ENCODE measurements at places on chromosomes 11 and 22. TPM values are rescaled to one million over a fixed set of nuclear protein-coding genes. Genes with fewer than 3 reads are reported as not detected.

- no peak for DNase-seq
Measured at GRCh38 chr11:115471367-115471766, 32.8 kb downstream of the CADM1 start.

- DNase-seq = no peak
Measured at GRCh38 chr11:11970556-11970955, 37.9 kb downstream of the DKK3 start.

GRCh38 chr11:116261606-116262005 is 511.2 kb downstream of the BUD13 start:
- no peak for DNase-seq

GRCh38 chr11:10857459-10857708 is 469 bp downstream of the ZBED5 start:
- DNase-seq = no peak

DNA sequence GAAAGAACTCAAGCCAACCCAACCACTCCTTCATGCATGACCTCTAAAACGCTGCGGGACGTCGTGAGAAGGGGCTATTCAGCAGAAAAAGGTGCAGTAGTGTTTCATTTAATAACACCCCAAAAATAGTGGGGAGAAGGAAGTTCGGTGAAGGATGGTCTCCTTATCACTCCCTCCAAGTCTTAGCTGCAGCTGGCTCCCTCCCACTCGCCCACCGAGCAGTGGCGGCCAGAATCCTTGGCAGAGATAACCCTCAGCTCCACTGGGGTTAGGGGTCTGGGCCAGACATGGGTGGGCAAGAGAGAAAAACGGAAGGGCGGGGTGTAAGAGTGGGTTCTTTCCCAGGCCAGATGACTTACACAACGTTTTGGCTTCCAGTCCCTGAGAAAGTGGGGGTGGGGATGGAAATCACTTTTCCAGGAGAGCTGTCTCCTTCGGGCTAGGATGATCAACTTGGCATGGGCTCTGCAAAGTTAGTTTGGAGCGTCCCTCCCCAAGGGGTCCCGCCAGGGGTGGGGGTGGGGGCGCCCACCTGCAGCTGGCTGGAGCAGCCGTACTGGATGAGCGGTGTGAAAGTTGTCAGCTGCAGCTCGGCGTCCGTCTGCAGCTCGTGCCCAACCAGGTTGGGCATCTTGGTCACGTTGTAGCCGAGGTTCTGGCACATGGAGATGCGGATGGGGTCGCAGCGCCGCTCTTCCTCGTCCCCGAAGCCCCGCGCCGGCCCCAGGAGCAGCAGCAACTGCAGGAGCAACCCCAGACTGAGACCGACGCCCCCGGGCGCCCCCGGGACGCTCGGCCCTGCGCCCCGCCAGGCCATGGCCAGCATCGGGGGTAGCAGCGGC is 705 bp downstream of the FZD4 start:
- DNase-seq = peak; percentile 27

GRCh38 chr11:93814966-93815633 is 31.0 kb downstream of the MED17 start:
- no peak for DNase-seq

CD3D gene
- 0.79 TPM for total RNA-seq

RIMBP3B gene
- 0.49 TPM for total RNA-seq

DNA sequence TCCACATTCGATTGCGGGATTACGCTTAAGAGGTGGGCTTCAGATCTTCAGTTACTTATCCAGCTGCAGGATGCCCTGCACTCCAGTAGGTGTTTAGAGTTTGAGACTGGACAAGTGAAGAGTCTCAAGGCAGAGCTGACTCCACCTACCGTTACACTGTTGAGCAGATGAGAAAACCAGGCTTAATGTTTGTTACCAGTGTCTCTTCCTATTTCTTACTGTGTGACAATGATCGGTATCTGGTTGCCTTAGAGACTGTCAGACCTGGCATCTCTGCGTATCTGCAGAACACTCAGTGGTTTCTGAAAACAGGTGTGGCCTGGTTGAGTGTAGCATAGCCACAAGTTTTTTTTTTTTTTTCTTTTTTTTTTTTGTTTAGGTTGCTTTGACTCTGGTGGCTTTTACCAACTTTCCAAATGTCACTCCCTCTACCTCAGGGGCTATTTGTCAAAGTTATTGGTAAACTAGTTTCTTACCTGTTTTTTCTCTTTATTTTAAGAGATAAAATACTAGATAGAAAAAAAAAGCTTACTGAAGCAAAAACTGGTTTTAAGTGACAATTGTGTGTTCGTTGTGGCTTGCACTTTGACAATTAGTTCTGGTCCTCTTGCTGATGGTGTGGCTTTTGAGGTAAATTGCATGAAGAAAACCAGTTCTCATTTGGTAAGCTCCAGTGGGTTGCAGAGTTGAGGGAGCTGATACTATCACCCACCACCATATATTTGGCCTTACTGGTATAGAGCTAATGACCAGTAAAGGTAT is 284.8 kb downstream of the ETS1 start:
- peak; percentile 82 for DNase-seq

DNA sequence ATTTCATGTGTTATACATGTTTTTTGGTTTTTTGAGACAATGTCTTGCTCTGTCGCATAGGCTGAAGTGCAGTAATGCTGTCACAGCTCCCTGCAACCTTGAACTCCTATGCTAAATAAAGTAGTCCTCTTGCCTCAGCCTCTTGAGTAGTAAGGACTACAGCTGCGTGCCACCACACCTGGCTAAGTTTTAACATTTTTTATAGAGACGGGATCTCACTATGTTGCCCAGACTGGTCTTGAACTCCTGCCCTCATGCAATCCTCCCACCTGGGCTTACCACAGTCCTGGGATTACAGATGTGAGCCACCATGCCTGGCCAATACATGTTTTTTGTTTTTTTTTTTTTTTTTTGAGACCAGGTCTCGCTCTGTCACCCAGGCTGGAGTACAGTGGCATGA is 33.9 kb downstream of the SWAP70 start:
- DNase-seq = no peak

GRCh38 chr11:81674211-81674610 is 1059.5 kb downstream of the FAM181B start:
- DNase-seq = no peak

PRDX5 gene
- total RNA-seq = 50.4 TPM

DNA sequence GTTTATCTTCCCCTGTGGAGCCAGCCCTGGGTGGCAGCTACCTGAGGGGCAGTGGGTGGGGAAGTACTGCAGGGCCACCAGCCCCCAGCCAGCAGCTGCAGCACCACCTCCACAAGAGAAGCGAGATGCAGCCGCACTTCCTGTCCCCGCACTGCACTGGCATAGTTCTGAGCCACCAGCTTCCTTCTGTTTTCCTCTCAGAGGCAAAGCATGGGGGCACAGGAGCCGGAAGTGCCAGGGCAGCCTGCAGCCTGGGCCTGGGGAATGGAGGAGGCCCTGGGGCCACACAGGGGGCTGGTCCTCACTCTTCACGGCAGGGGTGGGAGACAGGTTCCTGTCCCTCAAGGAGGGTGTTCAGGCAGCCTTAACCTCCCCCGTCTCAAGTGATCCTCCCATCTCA is 11.9 kb upstream of the SH3BP1 start:
- peak; percentile 73 for DNase-seq

FAM83F gene
- 0.10 TPM for total RNA-seq

- peak; percentile 53 for DNase-seq
Measured at GRCh38 chr11:119533921-119534736, 111.2 kb upstream of the THY1 start.

MAPK8IP2 gene
- 0.39 TPM for total RNA-seq

CCDC86 gene
- total RNA-seq = 10.5 TPM

GRCh38 chr11:44629732-44630345 is 64.4 kb downstream of the CD82 start:
- no peak for DNase-seq

DNA sequence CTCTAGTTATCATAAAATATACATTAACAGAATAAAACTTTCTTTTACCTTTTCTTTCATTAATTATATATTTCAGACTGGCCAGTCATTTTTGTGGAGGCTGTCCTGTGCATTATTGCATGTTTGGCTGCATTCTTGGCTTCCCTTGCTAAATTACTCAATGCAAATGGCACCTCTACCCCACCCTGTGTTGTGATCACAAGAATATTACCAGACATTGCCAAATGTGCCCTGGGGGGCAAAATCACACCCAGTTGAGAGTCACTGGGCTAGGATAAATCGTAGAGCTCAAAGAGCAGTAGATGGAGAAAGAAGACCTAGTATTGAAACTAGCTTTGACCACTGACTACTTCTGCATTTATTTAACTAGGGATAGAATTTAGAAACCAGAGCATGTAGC is 1257.8 kb upstream of the TENM4 start:
- DNase-seq = no peak

- DNase-seq = peak; percentile 40
Measured at GRCh38 chr11:123103326-123103980, 41.5 kb upstream of the HSPA8 start.

DNA sequence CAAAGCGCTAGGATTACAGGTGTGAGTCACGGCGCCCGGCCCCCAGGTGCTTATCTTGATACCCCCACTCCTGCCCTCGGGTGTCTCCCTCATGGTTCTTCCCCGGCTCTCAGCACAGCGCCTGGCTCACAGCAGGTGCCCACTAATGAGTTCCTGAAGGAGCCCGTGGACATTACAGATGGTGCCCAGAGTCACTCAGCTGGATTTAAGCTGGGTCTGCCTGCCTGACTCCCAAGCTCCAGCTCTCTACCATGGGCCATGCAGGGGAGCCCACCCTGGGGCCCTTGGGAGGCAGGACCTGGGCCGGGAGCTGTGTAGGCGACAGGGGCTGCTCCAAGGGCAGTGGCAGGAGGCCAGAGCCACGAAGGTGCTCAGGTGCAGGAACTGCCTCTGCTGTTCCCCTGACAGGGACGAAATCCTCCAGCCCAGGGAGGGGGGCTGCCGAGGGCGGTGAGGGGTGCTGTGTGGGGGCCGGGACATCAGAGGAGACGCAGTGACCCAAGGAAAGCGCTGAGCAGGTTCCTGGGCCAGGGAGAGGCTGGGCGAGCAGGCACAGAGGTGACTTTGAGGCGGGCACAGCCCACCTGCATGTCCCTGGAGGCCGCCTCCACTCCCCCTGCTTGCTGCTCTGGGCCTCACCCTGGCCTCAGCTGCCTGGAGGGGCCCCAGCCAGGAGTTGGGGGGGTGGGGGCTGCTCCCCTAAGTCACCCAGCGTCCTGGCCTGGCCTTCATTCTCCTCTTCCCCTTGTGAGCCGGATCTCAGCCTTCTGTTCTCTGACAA is 14.6 kb upstream of the FLRT1 start:
- DNase-seq = no peak

DNA sequence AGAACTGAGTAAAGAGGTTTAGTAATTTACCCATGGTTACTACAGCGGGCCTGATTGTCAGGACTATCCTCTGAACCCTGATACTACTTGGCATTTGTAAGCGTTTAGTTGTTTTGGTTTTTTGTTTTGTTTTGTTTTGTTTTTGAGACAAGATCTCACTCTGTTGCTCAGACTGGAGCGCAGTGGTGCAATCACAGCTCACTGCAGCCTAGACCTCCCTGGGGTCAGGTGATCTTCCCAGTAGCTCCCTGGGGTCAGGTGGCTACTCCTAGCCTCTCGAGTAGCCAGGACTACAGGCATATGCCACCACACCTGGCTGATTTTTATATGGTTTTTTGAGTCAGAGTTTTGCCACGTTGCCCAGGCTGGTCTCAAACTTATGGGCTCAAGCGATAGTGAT is 118.6 kb downstream of the WNT11 start:
- no peak for DNase-seq

DNA sequence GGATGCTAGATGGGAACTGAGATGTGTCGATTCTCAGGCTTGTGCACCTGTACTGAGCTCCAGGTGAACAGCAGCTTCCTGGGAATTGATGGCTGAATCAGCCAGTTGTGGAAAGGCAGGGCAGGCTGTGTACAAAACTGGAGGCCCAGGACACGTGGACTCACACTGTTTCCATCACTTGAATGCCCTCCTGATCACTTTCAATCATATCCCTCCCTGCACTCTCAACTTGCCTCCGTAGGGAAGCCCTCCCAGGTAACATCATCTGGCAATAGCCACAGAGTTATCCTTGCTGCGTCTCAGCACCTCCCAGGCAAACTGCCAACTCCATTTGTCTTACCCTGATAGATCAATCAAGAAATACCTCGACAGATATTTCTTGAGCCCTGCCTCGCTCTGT is 10.1 kb downstream of the FAM83F start:
- DNase-seq = no peak

DNA sequence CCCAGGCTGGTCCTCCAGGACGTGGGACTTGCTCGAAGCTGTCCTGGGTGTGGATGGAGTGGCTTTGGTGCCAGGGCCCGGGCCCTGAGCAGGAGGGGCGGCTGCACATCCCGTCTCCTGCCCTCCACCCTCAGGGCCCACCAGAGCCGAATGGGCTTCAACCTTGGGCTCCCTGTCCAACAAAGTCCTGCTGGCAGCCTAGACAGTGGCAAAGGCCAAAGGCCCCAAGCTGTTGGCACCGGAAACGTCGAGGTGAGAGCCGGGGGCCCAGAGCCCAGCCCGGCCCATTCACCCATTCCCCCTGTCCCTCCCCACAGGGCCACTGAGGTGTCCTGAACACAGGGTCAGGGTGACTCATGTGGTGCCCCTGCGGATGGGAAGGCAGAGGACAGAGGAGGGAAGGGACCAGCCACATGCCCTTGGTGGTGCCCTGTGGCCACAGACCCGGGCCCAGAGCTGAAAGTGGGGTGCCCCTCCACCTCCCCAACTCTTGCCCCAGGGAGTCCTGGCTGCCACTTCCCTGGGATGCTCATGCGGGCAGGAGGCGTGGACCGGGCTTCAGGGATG is 9.1 kb downstream of the TSPAN32 start:
- DNase-seq = no peak

GRCh38 chr22:23023294-23023693 is 47.0 kb upstream of the GNAZ start:
- DNase-seq = no peak
